GM13976 (cell line): ENCODE measurements at places on chromosomes 1 and 21.

GRCh38 chr1:230382001-230382491 is 44.1 kb downstream of the PGBD5 start:
- DNase-seq = no peak

DNA sequence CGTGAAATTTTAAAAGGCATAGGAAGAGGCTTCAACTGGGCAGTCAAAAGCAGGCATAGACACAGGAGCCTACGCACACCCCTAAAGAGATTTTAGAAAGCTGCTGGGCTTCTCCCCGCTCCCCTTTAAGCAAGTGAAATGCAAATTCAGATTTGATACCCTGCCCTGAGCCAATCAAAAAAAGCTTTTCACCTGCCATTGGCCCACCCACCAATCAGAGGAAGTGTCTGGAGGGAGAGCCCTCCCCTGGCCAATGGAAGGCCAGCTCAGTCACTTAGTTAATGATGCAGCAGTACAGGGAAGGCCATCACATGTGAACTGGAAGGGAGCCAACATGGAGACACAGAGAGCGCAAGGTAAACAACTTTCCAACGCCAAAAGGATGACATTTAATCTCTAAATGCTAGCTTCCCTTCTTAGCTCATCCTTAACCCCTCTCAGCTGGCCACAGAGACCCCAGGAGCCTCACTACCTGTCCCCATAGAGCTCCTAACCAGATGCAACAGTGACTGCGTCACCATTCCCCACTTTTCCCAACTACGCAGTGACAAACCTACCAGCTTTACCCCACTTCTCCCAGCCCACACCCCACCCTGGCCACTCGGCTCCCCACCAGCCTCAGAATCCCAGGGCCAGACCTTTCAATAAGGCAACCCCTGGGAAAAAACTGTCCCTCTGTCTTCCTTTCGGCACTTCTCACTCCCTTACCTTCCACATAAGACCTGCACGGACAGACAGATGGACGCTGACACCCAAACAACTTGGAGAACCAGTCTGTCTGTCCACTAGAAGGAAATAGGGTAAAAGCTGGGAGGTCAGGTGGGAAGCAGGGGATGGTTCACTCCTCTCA is 71.0 kb downstream of the CD46 start:
- peak; percentile 94 for DNase-seq

GRCh38 chr1:121519042-121519755 is 334.4 kb downstream of the SRGAP2C start:
- no peak for DNase-seq

- no peak for DNase-seq
These were observed 57.7 kb downstream of the DDR2 start for GRCh38 chr1:162689745-162690671.

- no peak for DNase-seq
These were observed 337.2 kb upstream of the AJAP1 start for GRCh38 chr1:4317207-4317606.

- no peak for DNase-seq
These were observed 20.7 kb upstream of the RPE65 start for GRCh38 chr1:68470388-68470970.

- no peak for DNase-seq
These were observed 105.1 kb downstream of the ROR1 start for GRCh38 chr1:63878932-63879331.

DNA sequence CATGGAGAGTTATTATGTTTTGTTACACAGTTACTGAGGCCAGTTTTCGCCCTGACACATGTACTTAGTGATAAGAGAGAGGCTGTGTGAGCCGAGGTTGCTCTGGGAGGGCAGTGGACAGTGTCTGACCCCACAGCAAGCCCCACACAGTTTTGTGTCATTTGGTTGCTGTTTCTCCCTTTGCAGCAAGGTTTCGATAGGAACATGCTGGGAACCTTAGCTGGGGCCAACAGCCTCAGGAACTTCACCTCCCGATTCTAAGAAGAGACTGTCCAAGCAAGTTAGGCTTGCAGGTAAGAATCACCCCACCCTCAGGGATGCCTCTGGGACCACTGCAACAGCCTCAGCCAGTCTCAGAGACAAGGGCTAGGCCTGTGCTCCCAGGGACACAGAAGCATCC is 45.3 kb downstream of the PKP1 start:
- no peak for DNase-seq

DNA sequence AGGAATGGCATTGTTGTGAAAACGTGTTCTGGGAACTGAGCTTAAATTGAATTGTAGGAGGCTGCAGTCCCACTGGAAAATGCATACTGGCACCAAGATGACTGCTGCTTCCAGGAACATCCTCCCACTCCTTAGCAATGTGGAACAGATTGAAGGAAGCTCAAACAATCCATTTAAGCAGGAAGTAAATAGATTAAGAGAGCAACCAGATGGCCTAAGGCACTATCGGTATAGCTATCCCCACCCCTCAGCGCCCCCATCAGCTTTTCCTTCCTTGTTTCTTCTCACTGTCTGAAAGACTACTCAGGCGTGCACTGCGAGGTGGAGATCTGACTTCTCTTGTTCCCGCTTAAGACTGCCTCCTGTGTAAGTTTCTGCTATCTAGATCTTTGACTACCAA is 4.0 kb upstream of the IFI16 start:
- no peak for DNase-seq

GRCh38 chr21:18041012-18041411 is 203.6 kb upstream of the CHODL start:
- no peak for DNase-seq
